ENCODE measurements at places on chromosomes 12 and 14.

DNA sequence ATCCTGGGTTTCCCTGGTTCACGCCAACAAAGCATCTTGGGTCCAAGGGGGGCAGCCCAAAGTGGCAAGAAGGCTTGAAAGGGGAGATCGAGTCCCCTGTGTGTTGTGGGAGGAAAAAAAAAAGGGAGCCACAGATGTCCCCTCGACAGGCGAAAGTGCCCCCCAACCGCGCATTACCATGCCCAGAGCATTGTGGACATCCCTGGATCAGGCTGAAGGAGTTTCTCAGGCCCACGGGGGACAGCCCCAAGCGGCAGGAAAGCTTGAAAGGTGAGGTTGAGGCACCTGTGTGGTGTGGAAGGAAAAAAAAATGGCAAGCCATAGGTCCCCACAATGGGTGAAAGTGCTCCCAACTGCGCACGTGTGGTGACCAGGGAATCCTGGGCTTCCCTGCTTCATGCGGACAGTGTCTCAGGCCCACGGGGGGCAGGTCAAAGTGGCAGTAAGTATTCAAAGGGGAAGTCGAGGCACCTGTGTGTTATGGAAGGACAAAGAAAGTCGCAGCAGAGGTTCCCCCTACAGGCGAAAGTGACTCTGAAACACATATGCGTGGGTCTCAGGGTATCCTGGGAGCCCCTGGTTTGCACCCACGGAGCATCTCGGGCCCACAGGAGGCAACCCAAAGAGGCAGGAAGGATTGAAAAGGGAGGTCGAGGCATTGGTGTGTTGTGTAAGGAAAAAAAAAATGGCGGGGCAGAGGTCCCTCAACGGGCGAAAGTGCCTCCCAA lies 580.1 kb downstream of the ALG10 start:
- no peak for DNase-seq

- no peak for DNase-seq
Observed at GRCh38 chr12:91109148-91109564, 2.1 kb downstream of the LUM start.

- DNase-seq: no peak
Observed at GRCh38 chr12:33825986-33826602, 196.2 kb upstream of the ALG10 start.

- DNase-seq: no peak
Observed at GRCh38 chr12:89573051-89573810, 47.4 kb upstream of the POC1B start.

DNA sequence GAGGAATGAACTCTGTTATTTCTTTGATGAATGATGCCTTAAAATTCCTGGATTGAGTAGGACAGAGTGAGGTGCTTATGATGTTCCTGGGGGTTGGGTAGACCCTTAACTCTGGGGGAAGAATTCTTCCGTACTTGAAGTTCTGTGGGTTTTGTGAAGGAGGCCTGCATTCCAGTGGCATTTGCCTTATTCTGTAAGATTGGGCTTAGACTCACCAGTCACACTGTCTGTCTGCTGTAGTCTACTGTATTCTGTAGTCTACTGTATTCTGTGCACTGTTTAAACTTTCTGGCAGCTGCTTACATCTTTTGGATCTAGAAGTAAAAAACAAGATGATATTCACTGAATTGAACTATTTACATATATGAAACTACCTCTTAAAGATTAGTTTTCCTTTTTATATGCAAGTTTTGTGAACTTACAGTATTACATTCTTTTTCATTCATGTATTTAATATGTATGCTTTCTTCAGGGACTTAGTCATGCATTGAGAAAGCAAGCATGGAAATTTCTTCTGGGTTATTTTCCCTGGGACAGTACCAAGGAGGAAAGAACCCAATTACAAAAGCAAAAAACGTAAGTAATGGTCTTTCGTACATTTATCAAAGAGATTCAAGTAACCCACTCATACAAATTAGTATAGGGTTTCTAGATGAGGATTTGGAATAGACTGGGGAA lies 42.3 kb upstream of the TPH2 start:
- no peak for DNase-seq

DNA sequence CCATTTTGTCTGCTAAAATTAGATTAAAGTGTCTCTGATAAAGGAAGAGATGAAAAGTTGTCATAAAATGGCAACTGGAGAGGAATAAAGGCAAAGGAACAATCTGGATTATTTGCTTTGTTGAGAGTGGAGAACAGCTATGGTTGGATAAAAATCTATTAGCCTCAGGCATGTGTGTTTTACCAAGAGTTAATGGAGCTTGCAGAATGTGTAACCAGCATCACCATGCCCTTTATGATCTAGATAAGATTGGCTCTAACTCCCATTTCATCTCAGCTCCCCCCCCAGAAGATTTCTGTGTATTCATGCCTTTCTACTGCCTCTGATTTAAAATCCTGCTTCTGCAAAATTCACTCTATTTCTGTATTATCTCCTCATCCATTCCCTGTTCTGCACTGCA lies 93.8 kb downstream of the GALC start:
- DNase-seq: no peak

- no peak for DNase-seq
Observed at GRCh38 chr12:98154850-98155249, 360.5 kb upstream of the TMPO start.

DNA sequence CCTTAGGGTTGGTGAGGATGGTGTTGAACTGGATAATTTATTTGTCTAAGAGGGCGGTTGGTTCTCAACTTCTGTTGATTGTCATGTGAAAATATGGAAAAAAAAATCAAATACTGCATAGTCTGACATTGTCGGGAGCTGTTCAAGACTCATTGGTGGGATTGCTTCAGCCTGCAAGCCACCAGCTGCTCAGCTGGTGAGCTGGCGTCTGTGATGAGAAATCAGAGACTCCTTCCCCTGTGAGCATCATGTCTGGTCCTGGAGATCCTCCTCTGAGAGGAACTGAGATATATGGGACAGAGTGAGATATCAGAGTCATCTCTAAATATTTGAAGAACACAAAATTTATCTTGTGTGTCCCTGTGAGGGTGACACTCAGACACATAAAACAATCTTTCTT lies 49.9 kb downstream of the TRIM9 start:
- no peak for DNase-seq

DNA sequence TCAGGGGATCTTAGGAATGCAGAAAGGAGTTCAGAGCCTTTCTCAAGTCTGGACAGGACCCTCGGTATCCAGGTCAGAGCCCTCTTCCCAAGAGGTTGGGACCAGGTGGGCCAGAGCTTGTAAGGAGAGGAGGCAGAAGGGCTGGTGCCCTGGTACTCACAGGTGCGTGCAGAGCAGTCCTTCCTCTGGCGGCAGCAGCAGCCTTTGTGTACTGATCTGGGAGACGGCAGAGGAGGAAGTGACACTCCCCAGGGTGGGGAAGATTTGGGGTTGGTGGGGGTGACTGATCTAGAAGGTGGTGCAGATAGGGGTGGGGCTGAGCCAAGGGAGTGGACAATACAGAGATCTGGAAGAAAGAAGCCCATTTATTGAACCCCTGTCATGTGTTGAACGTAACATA lies at the start of gene ITGB7:
ITGB7 (minus strand) TSS at position 210 of the 400 bp plus-strand sequence. CDS start 6,808 bp downstream, outside the sequence.
- peak; percentile 38 for DNase-seq

GRCh38 chr14:36916668-36917067 lies 255.0 kb downstream of the PAX9 start:
- DNase-seq: no peak

DNA sequence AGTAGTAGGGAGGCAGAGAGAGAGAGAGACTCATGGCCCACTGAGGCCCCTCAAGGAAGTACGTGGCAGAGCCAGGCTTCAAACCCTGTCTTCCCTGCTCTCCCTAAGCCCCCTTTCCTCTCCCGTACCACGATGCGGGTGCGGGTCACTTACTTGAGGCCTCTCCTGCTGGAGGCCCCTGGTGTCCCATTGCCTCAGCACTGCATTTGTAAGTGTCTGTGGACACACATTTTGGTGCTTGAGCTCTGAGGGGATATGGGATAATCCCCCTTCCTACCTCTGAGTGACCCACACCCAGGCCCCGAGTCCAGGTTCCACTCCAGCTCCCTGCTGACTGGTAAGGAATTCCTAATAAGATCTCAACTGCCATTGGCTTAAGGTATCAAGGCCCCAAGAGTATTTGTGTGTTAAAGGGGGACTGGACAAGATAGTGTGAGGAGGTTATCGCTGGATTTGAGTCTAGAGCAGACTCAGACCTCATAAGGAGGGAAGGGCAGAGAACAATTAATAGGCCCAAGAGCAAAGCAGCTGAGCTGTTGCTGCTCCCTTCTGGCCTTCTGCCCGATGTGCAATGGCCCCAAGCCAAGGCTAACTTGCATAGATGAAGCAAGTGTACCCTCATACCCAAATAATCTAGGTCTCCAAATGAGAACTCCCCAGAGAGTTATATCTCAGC lies 71.9 kb downstream of the CRACR2A start:
- DNase-seq: no peak

DNA sequence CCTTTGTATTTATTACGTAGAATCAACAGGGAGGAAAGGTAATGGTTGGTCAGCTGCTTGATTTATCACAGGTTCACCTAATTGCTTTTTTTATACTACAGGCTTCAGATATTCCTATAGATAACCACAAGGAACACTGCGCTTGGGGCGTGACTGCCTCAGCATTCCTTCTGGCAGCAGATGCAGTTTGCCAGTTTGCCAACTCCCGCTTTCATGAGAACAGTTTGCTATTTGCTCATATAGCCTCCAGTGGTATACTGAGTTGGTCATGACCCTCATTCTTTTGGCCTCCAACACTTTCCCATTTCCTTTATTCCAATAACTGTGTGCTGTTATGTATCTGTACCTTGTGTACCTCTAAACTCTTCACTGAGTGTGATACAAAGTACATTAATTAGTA lies 38.6 kb upstream of the ACSM4 start:
- no peak for DNase-seq

- no peak for DNase-seq
Observed at GRCh38 chr12:79250186-79250585, 385.6 kb downstream of the SYT1 start.

DNA sequence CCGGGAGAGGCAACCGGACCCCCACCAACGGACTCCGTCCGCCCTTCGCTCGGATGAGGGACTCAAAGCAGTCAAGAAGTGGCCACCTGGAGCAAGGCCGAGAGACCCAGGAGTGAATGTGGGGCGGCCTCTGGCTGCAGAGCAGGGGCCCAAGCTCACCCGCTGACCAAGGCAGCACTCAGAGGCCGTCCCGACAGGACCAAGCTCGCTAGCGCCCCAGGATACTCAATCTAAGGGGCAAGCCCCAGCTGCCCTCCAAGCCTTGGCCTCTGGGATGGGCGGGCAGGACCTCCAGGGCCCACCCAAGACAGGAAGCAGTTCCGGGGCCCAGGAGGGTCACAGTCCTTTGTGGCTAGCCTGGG lies 936 bp downstream of the AKT1 start:
- no peak for DNase-seq

GRCh38 chr12:4717806-4718205 lies 2.4 kb upstream of the GALNT8 start:
- no peak for DNase-seq

- DNase-seq: no peak
Observed at GRCh38 chr12:77687321-77687720, 143.4 kb upstream of the NAV3 start.

DNA sequence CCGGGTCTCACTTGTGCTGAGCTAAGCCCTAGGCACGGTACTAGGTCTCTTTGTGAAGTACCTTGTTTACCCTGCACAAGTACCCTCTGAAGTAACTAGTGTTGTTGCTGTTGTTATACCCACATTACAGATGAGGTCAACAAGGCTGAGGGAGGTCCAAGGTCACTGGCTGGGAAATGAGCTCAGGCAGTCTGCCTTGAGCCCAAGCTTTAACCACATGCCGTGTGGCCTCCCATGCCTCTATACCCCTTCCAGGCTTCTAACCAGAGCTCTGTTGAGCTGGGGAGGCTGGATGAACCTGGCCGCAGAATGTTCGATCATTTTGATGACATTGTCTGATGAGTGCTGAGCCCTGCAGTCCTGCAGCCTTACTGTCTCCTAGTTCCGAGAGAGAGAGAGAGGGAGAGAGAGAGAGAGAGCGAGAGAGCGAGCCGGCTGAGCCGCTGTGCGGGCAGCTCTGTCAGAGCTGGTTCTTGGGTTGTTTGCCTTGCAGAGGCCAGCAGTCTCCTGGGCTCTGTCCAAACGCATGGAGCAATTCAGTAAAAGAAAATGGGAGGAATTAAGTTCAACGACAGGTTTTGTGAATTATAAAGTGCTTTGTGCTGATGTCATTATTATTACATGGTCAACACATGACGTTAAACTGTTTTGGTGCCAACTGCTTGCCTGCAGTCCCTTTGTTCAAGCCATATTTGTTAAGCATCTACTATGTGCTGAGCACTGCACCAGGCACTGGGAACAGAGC lies 13.1 kb downstream of the JDP2 start:
- DNase-seq: no peak

DNA sequence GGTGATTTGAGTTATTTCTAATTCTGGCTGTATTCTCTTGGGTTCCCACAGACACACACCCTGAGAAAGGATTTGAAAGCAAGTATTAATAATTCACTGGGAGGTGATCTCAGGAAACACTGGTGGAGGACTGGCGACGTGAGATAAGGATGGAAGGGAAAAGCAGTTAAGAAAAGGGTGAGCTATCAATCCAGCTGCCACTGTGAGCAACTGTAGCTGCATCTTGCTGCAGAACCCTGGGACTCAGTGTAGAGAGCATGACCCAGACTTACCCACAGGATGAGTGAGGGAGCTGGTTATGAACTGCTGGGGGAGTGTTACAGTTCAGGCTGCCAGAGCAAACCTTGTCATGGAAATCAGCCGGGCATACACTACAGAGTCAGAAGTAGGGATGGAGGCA lies 71.9 kb downstream of the RESF1 start:
- DNase-seq: no peak

DNA sequence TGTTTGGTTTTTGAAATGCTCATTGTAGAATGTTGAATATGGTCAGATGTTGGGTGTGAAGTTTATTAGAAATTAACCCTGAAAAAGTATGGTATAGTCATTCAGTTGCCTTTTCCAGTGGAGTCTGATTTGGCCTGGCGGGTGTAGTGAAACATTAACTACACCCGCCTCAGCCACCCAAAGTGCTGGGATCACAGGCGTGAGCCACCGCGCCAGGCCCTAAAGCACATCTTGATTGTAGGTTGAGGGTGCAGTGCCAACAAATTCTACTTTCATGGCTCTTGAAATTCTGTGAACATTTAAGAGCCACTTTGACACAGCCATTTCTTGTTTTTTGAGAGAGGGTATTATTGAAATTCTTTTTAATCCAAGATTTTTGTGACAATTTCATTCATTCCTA lies 624.9 kb downstream of the DIO2 start:
- no peak for DNase-seq

DNA sequence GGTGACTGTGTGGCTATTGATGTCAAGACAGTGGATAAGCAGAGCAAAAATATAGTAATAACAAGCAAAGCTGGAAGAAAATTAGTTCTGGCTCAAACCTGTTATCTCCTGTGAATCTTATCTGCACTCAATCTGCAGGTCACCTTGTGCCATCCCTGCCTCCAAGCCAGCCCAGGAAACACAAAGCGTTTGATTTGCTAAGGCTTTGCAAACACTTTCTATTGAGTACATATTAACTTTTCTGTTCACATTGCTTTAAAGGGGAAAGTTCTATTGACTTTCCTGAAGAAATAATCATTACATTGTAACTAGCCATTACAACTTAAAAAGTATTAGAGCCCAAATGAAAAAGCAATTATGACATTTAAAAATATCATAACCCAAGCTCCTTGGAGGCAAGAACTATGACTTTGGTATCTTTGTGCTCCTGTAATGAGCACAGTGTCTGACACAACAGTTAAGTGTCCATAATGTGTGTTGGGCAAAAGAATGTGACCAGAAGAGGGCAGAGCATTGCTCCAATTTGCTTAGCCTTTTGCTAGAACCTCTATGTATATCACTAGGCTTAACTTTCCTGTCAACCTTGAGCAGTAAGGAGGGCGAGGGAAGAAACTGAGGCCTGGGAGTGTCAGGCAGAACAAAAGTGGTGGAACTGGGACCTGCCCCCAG lies 24.7 kb downstream of the SERPINA3 start:
- DNase-seq: no peak

Data from stimulated activated CD8-positive, alpha-beta memory T cell treated with anti-CD3 and anti-CD28 coated beads, Interleukin-4, amount 100 ng/mL, for 1 hour (primary cell).